ENCODE measurements at places on chromosomes 5 and 9.
A peak's percentile ranks its signal among the peaks of the same experiment; 100 is the strongest.

DNA sequence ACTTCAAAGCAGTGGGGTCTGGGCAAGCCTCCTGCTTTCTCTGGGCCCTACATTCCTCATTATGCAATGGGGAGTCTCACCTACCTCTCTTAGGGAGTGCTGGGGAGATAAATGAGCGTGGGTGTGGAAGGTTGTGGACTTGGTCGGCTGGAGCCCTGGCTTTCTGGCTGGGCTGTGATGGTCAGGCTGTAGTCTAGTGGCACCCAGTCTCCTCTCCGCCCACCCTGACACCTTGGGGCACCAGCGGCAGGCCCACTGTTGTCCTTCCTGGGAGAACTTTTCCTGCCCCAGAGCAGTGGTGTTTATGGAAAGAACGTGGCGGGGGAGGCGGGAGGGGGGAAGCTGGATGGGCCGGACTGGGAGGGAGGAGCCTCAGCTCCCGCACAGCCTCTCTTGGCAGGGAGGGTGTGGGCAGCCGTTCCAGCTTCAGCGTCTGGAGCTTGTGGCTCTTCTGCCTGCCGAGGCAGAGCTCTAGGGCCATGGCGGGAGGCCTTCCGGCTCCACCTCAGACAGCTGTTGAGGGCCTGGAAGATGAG lies 4.1 kb downstream of the PTGS1 start:
- no peak for DNase-seq

DNA sequence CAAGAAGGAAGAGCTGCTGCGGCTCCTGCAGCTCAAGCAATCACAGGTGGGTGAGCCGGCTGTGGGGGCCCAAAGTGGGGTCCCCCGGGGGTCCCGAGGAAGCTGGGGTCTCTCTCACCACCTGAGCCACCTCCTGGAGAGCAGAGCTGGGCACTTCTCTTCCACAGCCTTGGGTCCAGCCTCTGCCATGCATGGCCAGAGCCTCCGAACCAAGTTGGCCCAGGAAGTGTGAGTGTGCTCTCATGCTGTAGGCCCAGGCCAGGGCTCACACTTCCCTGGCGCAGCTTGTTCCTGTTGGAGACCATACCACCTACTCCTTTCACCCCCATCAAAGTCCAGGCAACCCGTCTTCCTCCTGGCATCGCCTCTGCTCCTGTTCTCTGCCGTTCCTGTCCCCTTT lies 19.7 kb downstream of the HMCN2 start:
- DNase-seq = no peak

GRCh38 chr9:137128862-137129455 lies 10.0 kb upstream of the GRIN1 start:
- DNase-seq = peak; percentile 25

GRCh38 chr9:81827616-81828296 lies 100.5 kb upstream of the SPATA31D4 start:
- no peak for DNase-seq

GRCh38 chr5:59810041-59810440 lies 83.5 kb downstream of the PDE4D start:
- peak; percentile 63 for DNase-seq

GRCh38 chr9:128554155-128554862 lies 1.9 kb downstream of the SPTAN1 start:
- peak; percentile 14 for DNase-seq

- no peak for DNase-seq
These were observed 399.1 kb downstream of the MAN2A1 start for GRCh38 chr5:110088676-110089436.

DNA sequence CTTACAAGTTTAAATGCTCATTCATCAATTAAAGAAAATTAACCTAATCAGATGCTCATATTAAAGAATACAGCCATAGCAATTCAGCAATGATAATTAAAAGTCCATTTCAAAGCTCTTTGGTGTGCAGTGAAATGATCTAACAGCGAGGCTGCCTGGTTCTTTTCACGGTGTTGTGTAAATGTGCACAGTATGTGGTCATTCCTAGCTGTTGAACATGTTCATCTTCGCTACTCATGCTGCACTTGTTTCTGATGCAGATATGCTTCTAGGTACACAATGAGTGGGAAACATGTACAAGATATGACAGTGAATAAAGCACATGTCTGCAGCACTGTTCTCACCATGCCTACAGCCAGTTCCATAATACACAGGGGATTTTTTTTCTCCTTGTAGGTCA lies 163.5 kb downstream of the NR2F1-AS1 start:
- DNase-seq = no peak

DNA sequence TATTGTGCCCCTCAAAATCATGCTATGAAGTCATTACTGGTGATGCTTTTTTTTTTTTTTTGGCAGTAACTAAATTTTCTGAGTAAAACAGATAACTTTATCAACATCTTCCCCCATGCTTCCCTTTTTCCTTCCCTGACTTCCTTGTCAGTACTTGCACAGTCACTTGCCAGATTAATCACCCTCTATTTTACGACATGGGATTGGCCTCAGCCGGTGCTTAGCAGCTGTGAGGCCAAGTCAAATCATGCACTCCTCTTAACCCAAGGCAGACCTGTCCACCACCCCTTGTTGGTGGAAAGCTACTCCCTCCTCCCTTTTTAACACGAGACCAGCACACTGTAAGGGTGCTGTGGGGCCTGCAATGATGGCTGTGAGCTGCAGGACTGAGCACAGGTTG lies 118.0 kb upstream of the OTULINL start:
- DNase-seq = no peak

DNA sequence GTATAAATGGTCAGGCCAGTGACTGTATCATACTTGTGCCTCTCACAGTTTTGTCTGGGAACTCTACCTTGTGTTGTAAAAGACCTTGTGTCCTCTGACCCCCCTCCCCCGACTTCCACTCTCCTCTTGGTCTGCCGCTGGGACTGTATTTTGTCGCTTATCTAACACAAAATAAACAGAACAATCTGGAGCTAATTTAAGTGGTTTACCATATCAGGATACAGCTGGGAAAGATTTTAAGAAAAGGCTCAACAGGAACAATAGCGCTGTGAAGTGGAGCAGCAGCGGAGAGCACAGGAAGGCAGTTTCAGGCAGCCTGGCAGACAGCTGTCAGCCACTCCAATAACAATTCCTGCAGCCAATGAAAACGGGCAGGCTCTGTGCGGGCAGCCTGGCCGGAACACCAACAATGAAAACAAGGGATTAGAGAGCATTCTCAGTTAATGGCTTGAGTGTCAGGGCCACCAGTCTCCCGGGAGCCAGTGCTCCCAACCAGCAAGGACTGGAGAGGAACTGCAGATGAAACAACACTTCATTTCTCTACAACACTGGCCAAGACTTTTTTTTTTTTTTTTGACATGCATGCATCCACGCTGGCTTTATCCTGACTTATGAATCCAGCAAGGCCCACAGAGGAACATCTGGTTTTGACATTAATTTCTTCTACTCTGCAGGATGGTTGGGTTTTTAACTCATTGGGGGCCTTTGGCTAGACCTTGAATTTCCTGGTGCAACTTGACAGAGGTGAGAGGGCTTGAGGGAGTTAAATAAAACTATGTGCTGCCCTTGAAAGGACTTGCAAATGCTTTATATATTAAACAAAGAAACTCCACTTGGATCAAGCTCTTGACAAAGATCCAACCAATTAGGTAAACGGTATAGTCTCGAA lies 76.7 kb downstream of the ARSB start:
- no peak for DNase-seq

DNA sequence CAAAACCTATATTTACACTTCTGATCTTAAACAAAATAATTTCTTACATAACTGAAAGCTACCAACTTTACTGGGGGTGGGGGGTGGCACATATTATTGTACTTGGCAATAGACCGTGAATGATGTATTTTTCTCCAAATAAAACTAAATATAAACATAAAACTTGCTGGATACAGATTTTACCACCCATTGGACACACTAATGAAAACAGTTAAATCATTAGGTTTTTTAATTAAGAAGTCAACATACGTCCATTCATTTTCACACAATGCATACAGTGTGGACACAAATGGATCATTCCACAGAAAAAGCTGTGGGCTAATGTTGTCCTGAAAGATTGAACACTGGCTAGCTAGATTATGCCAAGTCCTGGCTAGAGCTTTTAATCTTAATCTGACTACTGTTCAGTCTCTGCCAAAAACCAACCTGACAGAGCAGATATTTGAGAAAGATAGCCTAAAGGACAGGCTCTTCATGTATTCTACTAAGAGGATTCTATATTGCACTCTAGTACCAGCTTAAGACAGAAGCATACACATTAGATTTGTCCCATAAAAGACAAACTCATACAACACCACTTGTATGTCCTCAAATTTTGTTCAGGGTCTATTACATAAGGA lies 118.1 kb downstream of the SIL1 start:
- DNase-seq = no peak

DNA sequence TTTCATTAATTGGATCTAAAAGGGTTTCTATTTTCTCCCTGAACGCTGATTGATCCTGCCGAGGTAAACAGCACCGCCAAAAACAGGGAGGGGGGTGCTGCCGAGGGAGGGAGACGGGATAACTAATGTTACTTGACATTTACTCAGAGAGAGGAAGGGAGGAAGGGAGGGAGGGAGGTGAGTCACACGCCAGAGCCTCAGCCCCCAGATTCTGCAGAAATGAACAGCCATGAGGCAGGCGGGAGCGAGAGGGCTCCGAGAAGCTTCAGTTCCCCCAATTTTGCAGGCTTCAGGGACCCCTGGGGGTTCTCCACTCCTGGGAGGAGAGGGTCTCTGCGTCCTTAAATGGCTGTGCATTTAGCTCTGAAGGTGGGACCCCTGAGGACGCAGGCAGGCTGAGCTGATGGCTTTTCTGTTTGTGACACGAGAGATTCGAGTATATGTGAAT lies 59.1 kb upstream of the IER5L start:
- peak; percentile 82 for DNase-seq

DNA sequence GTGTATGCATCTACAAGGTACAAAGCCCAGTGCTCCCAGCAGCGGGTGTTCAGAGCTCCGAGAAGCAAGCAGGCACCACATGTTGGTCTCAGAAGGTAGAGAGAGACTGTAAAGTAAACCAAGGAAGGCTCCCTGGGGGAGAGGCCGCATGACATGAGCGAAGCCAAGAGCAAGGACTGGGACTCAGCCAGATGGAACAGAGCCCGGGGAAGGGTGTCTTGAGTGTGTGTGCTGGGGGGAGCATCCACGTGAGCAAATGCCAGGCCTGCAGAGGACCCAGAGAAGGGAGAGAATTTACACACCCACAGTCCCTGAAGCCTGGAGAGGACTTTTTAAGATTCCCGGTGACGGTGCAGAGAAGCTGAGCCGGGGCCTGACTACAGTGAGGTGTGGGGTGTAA lies 15.2 kb upstream of the KCNIP1 start:
- no peak for DNase-seq
